ENCODE measurements at places on chromosomes 7 and 10.

GRCh38 chr10:102235598-102235920, 5.8 kb downstream of the PITX3 start:
- no peak for DNase-seq

GRCh38 chr7:47581804-47582763, at the start of gene TNS3:
Gene TNS3, minus strand, starts transcription at chr7:47582111. Its CDS starts 142,475 bp downstream, at chr7:47439636.
- no peak for DNase-seq

DNA sequence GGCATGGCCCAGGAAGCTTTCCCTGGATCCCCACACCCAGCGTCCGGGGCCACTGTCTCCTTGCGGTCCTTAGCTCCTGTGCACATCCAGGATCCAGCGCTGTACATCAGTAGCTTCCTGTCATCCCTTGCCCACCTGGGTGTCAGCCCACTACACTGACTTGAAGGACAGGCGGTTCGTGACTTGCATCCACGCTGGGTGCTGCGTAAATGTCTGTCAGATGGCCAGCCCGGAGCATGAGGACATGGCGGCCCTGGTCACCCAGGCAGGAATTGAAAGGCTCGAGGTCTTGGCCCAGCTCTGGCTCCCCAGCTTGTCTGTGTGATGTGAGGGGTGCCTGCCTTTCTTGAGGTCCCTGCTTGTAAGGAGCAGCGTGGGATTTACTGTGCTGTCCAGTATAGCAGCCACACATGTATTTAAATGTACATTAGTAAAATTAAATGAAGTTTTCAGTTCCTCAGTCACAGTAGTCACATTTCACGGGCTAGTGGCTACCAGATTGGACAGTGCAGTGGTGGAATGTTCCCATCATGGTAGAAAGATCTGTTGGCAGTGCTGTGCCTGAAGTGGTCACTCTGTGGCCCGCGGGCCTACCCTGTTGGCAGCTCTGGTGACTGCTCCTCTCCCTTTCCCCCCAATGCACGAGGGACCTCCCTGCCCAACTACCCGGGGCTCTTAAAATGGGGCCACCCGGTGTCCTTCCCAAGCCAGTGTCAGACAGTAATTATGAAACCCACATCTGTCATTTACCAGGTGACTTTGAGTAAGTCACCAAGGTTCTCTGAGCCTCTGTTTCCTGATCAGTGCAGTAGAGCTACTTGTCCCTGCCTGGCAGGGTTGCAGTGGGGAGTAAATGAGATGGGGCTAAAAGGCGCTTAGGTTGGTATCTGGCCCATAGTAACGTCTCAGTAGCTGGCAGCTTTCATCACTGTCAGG, 97.8 kb upstream of the PPIF start:
- DNase-seq: no peak

GRCh38 chr10:84348447-84348846, 20.1 kb downstream of the CCSER2 start:
- no peak for DNase-seq

DNA sequence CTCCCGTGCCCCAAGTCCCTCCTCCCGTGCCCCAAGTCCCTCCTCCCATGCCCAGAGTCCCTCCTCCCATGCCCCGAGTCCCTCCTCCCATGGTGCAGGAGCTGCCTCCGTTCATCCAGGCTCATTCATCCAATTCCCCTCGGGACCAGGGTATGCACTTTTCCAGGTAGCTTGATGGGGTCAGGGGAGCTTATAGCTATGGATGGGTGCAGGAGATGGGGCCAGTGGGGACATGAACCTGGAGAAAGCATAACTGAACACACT, 201.3 kb downstream of the PTPRN2 start:
- DNase-seq: no peak

DNA sequence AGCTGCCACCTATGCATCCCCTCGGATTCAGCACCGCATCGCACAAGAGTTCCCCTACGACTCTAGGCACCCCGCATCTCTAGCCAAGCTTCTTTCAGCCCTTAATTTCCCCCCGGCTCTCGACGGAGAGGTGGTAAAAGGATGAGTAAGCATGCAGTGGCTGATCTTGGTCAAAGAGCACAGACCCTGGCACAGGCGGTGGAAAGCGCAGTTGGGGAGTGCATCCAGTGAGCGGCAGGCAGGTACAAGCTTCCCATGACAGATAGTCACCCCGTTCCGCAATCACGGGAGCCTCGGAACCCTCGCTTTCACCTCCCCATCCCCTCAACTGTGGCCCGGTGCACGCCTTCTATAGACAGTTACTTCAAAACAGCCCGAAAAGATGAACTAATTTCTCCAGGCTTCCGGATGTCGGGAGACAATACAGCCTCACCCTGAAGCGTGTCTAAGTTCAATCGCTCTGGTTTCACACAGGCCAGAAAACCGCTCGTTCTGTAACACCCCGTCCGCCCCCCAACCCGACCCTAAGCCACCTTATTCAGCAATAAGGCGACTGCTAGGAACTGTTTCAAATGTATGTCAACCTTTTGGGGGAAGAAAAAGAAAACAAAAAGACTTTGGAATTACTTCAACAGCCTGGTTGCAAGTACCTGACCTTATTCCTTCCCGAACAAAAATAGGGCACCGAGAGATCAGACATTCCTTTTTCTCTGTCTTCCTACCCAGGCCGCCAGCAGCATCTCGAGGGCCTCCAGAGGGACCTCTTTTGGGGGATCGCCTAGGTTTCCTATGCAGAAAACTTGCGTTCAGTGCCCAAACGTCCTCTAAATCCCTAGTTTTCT, 1.4 kb downstream of the RHEB start:
- DNase-seq: peak; percentile 21

GRCh38 chr10:96556003-96556402, 30.8 kb downstream of the TM9SF3 start:
- no peak for DNase-seq

DNA sequence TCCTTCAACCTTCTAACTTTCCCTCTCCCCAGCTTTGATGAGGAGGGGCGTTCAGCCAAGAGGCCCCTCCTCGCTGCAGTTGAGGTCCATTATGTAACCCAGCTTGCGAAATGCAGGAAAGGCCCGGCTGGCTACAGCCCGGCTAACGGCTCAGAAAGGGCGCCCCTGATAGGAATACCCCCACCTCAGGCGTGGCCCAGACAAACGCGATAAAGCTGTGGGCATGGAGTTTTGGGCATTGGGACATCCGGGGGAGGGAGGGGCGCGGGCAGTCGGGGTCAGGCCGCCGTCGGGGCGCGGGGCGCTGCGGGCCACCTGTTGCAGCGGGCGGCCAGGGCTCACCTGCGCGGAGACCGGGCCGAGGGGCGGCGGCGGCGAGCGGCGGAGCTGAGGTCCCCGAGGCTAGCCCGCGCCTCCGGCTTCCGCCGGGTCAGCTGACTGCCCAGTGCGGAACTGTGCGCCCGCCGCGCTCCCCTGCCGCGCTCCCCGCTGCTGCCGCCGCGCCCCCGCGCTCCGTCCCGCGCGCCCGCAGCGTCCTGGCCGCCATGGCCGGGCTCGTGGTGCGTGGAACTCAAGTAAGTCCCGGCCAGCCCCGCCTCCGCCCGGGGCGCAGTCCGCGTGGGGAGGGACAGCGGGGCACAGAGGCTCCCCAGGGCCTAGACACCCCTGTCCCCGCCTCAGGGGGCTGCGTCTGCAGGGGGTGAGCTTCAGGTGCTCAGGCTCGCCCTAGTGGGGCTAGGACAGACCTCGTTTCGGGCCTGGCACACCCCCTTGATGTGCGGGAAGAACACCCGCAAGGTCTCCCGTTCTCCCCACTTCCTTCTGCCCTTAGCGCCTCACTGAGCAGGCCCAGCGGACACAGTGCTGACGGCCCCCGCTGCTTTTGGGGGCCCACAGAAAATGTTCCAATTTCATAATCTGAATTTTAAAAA, at the start of gene LRMDA:
TSS of gene LRMDA (plus strand) at position 445 of the 932 bp plus-strand sequence.
- no peak for DNase-seq

- no peak for DNase-seq
Observed at GRCh38 chr10:34998940-34999339, 91.2 kb downstream of the CUL2 start.

- DNase-seq: no peak
Observed at GRCh38 chr7:78635026-78635793, 818.3 kb downstream of the MAGI2 start.

GRCh38 chr7:151334628-151335027, 7.0 kb upstream of the NUB1 start:
- DNase-seq: no peak

- DNase-seq: no peak
Observed at GRCh38 chr10:119100434-119101238, 3.3 kb upstream of the DENND10 start.

- no peak for DNase-seq
Observed at GRCh38 chr10:108465871-108466641, 1301.5 kb upstream of the SORCS1 start.

- no peak for DNase-seq
Observed at GRCh38 chr7:29248713-29249382, 54.3 kb downstream of the CHN2 start.

DNA sequence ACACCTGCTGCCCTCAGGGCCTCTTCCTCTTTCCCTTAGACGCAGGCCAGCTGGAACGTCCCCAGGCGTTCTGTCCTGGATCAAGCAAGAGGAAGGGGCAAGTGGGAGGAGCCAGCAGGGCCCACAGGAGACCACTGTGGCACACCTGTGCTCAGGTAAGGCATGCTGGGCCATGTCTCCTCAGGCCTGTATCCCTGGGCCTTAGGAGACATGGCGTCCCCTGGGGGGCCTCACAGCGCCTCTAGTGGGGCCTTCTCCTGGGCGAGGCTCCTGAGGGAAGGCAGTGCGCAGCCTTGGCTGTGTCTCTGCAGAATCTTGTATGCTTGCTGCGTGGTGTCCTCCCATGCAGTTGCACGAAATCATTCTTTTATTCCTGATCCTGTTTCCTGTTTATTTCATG, 31.3 kb downstream of the ZNF783 start:
- no peak for DNase-seq

GRCh38 chr7:151286148-151286547, 37.7 kb upstream of the SMARCD3 start:
- no peak for DNase-seq

GRCh38 chr10:61901829-61902444, 438 bp downstream of the ARID5B start:
- no peak for DNase-seq

DNA sequence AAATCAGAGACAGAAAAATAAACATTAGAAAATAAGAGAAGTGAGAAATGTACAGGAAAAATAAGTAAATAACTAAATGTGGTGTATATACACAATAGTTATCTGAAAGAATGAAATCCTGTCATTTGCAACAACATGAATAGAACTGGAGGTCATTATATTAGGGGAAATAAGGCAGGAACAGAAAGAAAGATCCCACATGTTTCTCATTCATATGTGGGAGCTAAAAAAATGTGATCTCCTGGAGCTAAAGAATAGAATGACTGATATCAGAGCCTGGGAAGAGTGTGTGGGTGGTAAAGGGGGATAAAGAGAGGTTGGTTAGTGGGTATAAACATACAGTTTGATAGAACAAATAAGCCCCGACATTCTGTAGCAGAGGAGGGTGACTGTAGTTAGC, 27.3 kb downstream of the PLXDC2 start:
- DNase-seq: no peak

DNA sequence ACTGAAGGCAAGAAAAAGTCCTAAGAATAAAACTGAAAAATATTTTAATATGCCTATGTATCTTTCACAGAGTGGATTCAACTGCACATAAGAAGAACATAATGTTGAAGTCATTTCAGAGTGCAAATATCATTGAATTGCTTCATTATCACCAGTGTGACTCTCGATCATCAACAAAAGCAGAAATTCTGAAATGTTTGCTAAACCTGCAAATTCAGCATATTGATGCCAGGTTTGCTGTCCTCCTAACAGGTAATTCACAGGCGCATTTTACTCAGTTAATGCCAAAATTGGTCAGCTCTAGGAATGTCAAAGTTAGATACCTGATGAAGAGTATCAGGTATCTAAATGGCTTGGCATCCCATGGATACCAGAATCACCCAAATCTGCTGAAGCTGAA, 52.0 kb downstream of the GDI2 start:
- no peak for DNase-seq

DNA sequence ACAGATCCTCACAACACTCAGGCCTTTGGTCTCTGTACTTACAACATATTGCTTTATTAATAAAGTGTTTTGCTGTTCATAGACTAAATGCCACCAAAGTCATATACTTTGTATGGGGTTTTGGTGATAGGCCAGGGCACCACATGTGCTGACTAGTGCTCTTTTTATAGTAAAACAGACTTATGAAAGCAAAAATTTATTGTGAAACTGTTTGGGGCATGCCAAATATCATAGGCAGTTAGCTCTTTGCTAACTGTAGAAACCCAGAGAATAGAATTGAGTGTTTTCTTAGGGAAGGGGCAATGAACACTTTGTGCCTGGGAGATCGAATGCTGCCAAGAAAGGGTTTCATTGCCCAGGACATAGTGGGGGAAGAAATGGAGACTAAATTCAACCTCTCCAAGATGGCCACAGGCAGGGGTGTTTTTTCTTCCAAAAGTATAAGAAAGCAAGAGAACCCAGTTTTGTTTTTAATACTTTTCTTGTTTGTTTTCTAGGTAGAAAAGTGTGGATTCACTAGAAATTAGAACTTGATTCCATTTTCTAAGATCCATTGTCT, 142.7 kb downstream of the TRIL start:
- no peak for DNase-seq

DNA sequence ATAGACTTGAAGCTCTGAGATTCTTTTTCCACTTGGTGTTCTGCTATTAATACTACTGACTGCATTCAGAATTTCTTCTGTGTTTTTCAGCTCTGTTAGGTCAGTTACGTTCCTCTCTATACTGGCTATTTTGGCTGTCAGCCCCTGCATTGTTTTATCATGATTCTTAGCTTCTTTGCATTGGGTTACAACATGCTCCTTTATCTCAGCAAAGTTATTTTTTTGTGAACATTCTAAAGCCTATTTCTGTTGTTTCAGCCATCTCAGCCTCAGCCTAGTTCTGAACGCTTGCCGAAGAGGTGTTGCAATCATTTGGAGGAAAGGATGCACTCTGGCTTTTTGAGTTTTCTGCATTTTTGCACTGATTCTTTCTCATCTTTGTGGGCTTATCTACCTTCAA, 201.5 kb upstream of the GNAI1 start:
- no peak for DNase-seq

GRCh38 chr10:123704812-123705211, 38.7 kb downstream of the GPR26 start:
- DNase-seq: no peak

GRCh38 chr10:43341450-43341849, 30.0 kb upstream of the FXYD4 start:
- DNase-seq: no peak

DNA sequence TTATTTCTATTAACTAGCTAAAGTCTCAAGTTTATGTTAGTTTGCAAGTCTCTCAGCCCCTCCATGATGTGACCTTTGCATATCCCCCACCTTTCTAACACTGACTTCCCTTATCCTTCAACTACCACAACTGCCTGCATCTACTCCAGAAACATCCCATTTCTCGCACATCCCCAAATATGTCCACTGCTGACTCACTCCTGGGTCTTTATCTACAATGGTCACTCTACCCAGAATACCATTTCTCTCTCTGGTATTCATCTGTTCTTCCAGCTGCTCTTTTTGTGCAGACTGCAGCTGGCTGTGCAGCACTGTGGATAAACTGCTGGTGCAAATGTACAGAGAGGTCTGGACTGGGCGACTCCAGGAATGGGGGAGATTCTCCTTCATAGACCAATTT, 32.7 kb upstream of the PRSS1 start:
- DNase-seq: no peak

GRCh38 chr7:33593611-33594010, 311.7 kb upstream of the BMPER start:
- DNase-seq: no peak

Data from T-cell (primary cell).